ENCODE measurements at places on chromosomes 2 and 18.

GRCh38 chr18:41165625-41166024 is 789.4 kb upstream of the PIK3C3 start:
- no peak for DNase-seq

GRCh38 chr2:158681816-158682215 is 113.3 kb upstream of the DAPL1 start:
- no peak for DNase-seq

DNA sequence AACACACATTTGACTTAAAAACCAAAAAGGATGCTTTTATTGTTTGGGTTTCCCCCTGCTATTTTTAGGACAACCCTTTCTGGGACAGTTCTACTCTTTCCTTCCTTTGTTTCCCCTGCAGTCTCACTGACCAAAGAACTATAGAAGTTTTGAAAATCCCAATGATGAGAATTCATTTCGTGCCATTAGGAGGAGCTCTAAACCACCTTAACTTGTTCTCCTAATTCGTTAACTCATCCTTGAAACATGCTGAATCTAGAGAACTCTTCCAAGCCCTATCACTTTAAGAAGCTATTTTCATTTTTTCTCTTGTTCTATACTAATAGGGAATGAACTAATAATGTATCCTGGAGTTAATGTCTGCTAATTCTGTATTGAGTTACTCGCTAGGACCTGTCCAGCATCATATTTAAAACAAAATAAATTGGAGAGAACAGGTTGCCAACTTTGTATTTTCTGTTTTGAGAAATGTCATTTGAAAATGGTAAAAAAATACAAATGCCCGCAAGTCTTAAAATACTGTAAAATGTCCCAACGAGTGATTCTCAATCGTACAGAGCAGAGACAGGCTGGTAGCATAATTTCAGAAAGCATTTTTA is 62.9 kb downstream of the AFTPH start:
- no peak for DNase-seq

DNA sequence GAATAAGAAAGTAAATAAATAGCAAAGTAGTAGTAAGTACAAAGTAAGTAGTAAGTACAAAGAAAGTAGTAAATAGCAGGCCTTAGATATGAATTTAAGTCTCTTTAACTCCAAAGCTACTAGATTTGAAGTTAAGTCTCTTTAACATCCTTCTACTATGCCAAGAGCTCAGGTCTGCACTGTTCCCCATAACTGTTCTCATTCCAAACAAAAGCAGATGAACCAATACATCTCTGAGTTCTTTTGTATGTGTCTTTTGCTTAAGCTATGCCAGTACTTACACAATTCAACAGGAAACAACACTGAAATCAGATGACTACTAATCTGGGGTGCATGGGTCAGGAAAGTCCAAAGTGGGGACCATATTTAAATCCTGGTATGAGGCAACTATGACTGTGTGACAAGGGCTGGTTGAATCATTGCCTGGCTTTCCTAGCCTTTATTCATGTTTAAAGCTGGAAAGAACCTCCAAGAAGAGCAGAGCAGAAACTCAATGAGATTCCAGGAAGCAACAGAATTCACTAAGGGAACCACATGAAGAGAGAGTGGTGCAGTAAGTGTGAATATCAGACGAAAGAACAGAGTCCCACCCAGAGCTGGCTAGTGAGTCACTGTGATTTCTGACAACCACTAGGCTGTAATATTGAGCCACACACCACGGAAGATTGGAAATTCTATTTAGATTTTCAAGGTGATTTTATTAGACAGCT is 51.0 kb upstream of the CYP26B1 start:
- DNase-seq = no peak

- no peak for DNase-seq
Observed at GRCh38 chr2:113181258-113182051, 7.7 kb downstream of the PSD4 start.
